ENCODE measurements at places on chromosomes 6 and 20. TPM values are rescaled to one million over a fixed set of nuclear protein-coding genes. Genes with fewer than 3 reads are reported as not detected.

DNA sequence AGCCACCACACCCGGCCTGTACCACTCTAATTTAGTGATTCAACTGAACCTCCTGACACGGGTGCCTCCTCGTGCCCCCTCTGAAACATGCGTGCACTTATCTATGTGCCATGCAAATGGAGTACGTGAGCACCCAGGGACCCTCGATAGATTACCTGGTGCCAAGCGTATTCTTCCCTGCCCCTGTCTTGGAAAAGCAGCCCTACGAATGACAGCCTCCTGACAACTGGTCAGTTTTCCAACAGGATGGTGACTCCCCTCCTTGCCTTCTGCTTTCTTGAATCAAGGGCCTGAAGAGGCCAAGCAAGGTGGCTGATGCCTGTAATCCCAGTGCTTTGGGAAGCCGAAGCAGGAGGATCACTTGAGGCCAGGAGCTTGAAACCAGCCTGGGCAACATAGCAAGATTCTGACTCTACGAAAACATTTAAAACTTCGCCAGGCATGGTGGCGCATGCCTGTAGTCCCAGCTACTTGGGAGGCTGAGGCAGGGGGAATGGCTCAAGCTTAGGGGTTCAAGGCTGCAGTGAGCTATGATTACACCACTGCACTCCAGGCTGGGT, 25.4 kb upstream of the SYNJ2 start:
- H3K4me3 ChIP-seq: no peak overlapping the region
- peaks cover 16% of the 10 kb centered on the region for H3K4me1 ChIP-seq
- peaks cover 2% of the 10 kb centered on the region for H3K27me3 ChIP-seq
- DNase-seq: no peak

DNA sequence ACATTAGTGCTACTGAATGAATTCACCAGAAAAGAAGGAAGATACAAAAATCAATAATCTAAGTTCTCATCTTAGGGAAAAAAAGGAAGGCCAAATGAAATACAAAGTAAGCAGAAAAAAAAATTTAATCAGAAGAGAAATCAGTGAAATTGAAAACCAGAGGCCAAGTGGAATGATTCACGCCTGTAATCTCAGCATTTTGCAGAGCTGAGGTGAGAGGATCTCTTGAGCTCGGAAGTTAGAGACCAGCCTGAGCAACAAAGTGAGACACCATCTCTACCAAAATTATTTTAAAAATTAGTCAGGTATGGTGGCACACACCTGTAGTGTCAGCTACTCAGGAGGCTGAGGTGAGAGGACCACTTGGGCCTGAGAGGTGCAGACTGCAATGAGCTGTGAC, 21.2 kb upstream of the ASF1A start:
- H3K36me3 ChIP-seq: no peaks in the 10 kb centered on the region
- H3K27me3 ChIP-seq: no peaks in the 10 kb centered on the region
- no peak overlapping the region for H3K27ac ChIP-seq
- no peak for DNase-seq
- H3K4me3 ChIP-seq: no peak overlapping the region
- peaks cover 5% of the 10 kb centered on the region for H3K4me1 ChIP-seq

DNA sequence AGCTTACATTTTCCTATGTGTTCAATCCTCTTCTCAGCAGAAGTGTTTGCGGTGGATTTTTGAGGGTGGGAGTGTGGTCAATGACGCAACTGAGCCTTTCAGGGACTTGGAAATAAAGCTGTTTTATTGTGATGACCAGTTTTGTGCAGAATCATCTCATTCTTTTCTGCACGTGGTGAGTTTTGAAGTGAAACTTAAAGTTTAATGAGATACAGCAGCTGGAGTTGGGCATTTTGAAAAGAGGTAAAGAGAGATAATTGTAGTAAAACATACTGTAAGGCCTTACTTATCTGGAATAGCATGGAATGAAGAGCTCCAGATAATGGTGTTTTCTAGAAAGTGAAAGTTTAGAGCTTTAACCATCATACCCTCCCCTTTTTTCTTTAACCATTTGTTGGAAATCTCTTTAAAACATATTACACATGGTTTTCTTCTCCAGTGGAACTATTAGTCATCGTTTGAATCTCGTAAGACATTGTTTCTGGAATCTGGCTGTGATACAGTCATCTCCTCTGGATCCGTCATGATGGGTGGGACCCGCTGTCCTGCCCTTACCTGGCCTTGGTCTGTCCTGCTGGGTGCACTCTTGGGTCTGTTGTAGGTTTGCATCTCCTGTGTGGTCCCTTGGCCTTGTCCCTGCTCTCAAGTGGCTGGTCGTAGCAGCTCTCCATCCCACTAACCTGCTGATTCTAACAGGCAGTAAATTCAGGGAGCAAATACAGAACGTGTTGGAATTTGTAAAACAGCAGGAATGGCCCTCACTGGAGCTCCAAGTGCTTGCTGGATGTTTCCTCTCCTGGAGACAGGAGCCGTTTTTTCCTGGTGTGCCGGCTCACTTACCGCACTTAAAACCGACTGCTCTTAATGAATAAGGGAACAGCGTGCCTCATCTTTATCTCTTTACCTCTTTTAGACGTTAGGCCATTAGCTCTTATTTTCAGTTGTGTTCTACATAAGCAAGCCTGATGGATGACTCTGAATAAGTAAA, 29.8 kb downstream of the UST start:
- H3K4me3 ChIP-seq: no peak overlapping the region
- peaks cover 53% of the 10 kb centered on the region for H3K4me1 ChIP-seq
- H3K36me3 ChIP-seq: peaks cover 12% of the 10 kb centered on the region
- no peaks in the 10 kb centered on the region for H3K27me3 ChIP-seq
- DNase-seq: no peak

DNA sequence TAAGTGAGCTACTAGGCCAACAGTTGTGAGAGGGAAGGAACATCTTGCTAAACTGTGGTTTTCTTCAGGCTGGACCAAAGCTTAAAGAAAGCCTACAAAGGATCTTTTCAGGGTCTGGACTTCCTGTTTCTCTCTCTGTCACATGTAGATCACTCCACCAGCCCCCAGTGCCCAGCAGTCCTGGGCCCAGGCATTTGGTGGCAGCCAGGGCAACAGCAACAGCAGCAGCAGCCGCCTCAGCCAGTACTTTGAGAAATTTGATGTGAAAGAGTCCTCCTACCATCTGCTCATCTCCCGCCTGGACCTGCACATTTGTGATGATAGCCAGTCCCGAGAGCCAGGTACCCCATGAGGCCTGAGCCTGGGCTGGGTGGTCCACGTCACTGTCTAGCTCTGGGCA, 44.1 kb downstream of the BLTP3A start:
- 0 out of 2 replicates have a peak, but pooled peaks cover 4% of the 10 kb centered on the region for H3K4me1 ChIP-seq
- H3K4me3 ChIP-seq: no peak overlapping the region
- DNase-seq: no peak
- H3K27ac ChIP-seq: no peak overlapping the region
- no peaks in the 10 kb centered on the region for H3K27me3 ChIP-seq

DNA sequence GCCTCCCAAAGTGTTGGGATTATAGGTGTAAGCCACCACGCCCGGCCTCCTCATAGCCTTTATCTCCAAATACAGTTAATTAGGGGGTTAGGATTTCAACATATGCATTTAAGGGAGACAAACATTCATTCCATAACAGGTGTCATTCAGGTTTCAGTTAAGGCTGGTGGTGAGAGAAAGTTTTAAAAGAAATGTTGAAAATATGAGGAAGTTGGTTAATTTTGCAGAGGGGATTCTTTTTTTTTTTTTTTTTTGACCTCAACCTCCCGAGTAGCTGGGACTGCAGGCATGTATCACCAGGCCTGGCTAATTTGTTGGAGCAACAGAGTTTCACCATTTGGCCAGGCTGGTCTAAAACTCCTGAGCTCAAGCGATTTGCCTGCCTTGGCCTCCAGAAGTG, 12.5 kb upstream of the EBF4 start:
- H3K4me3 ChIP-seq: no peak overlapping the region
- peaks cover 52% of the 10 kb centered on the region for H3K27me3 ChIP-seq
- H3K4me1 ChIP-seq: no peaks in the 10 kb centered on the region
- no peaks in the 10 kb centered on the region for H3K36me3 ChIP-seq
- DNase-seq: no peak

- H3K36me3 ChIP-seq: no peaks in the 10 kb centered on the region
- no peak for DNase-seq
- peak overlapping the region; percentile 48 for H3K4me3 ChIP-seq
- peaks cover 94% of the 10 kb centered on the region for H3K27me3 ChIP-seq
- peaks cover 51% of the 10 kb centered on the region for H3K4me1 ChIP-seq
- no peak overlapping the region for H3K27ac ChIP-seq
Measured at GRCh38 chr20:36094497-36094896, 60.0 kb upstream of the EPB41L1 start.

DNA sequence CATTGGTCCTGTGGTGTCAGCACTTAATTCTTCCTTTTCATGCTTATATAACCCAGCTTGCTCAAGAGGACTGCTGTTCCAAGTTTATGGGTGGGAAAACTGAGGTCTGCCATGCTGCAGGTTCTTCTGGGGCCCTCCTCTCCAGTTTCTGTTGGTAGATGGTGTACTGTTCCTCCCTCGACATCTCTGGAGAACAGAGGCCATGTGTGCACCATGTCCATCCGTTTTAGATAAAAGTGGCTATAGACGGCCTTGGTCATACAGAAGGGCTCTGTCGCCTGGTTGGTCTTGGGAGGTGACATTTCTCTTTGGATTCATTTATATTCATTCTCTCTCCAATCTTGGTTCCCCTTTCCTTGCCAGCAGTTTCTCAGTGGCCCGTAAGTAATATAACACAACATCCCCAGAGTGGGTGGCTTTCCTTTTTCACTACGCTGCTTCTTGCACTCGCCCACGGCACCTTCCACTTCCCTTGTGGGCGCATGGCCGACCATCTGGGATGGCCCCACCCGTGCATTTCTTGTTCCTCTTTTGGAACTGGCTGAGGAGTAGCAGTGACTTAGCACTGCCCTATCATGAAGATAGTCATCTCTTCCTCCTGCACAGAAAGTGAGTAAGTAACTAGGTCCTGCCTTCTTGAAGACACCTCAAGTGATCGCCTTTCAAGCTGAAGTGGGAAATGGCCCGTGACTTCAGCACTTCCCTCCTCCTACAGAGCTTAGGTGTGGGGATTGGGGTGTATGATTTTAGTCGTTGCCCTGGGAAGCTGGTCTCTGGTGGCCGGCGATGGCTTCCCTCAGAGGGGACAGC, 94.2 kb downstream of the RREB1 start:
- peaks cover 20% of the 10 kb centered on the region for H3K36me3 ChIP-seq
- H3K27ac ChIP-seq: no peak overlapping the region
- no peak for DNase-seq
- H3K27me3 ChIP-seq: no peaks in the 10 kb centered on the region

DNA sequence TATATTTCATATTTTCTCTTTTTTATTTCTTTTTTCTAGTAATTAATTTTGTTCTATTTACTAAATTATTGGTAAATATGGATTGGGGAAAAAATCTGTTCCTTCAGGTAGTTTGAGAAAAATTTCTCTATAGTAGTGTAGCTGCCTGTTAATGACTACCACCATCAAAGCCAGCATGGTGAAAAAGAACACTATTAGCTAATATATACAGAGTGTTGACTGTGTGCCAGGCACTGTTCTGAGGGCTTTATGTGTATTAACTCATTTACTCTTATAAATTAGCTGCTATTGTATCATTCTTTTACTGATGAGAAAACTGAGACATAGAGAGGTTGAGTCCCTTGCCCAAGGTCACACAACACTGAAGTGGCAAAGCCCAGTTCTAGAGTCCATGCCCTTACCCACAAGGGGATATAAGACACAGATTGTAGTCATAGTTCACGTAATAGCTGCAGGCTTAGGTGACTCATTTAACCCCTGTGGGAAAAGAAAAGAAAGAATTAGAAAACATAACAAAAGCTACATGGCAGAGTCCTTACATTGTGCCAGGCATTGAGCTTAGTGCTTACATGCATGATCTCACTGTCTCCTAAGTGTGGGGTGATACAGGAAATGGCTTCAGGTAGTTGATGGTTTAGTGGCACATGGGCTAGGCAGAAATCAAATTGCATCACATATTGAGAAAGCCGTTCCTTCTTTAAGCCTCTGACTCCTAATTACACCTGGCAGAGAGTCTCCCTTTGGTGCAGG, 12.2 kb upstream of the AKIRIN2 start:
- no peak overlapping the region for H3K27ac ChIP-seq
- no peaks in the 10 kb centered on the region for H3K36me3 ChIP-seq
- H3K27me3 ChIP-seq: no peaks in the 10 kb centered on the region
- peaks cover 14% of the 10 kb centered on the region for H3K4me1 ChIP-seq

- no peak for DNase-seq
- no peaks in the 10 kb centered on the region for H3K36me3 ChIP-seq
- H3K4me3 ChIP-seq: no peak overlapping the region
- peaks cover 52% of the 10 kb centered on the region for H3K27me3 ChIP-seq
- no peak overlapping the region for H3K27ac ChIP-seq
Measured at GRCh38 chr6:24330137-24330732, 27.6 kb downstream of the DCDC2 start.

DNA sequence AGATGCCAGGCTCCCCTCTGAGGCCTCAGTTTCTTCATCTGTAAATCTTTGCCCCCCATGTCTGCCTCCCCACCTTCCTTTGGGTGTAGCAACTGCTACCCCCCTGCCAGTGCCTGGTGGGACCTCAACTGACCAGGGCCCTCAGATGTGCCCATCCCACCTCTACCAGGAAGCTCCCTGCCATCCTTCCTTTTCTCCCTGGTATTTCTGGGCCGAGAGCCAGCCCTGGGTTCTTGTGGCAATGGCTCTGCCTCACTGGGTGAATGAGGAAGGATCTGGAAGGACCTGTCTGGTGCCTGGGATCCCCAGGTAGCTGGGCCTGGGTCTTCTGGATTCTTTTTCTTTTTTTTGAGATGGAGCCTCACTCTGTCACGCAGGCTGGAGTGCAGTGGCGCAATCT, 141.1 kb upstream of the RNF24 start:
- no peak overlapping the region for H3K4me3 ChIP-seq
- peaks cover 4% of the 10 kb centered on the region for H3K27me3 ChIP-seq
- H3K36me3 ChIP-seq: no peaks in the 10 kb centered on the region
- peaks cover 24% of the 10 kb centered on the region for H3K4me1 ChIP-seq
- H3K27ac ChIP-seq: no peak overlapping the region

DNA sequence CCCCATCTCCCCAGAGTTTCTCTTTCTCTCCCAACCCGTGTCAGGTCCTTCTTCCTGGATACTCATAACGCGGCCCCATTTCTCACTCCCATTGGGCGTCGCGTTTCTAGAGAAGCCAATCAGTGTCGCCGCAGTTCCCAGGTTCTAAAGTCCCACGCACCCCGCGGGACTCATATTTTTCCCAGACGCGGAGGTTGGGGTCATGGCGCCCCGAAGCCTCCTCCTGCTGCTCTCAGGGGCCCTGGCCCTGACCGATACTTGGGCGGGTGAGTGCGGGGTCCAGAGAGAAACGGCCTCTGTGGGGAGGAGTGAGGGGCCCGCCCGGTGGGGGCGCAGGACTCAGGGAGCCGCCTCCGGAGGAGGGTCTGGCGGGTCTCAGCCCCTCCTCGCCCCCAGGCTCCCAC, at the start of gene HLA-F:
TSS of gene HLA-F (plus strand) at position 173 of the 404 bp plus-strand sequence. CDS start at position 203, 30 bp downstream.
- H3K27me3 ChIP-seq: peaks cover 71% of the 10 kb centered on the region
- no peaks in the 10 kb centered on the region for H3K36me3 ChIP-seq
- peak within 1 kb of the TSS; percentile 76 for H3K4me3 ChIP-seq
- H3K4me1 ChIP-seq: 0 out of 2 replicates have a peak, but pooled peaks cover 3% of the 10 kb centered on the region
- peak; percentile 73 for DNase-seq

- no peaks in the 10 kb centered on the region for H3K36me3 ChIP-seq
- DNase-seq: no peak
- H3K4me1 ChIP-seq: peaks cover 6% of the 10 kb centered on the region
- H3K27ac ChIP-seq: no peak overlapping the region
- peaks cover 72% of the 10 kb centered on the region for H3K27me3 ChIP-seq
Measured at GRCh38 chr6:32664827-32665362, 1.6 kb downstream of the HLA-DQB1 start.

- H3K36me3 ChIP-seq: no peaks in the 10 kb centered on the region
- no peaks in the 10 kb centered on the region for H3K27me3 ChIP-seq
- H3K4me3 ChIP-seq: no peak overlapping the region
- no peak for DNase-seq
Measured at GRCh38 chr6:67889682-67889995, 745.4 kb upstream of the ADGRB3 start.

The TDRD6 gene
- 0.07 TPM for total RNA-seq

The ZSCAN23 gene
- total RNA-seq: 9.0 TPM

The TCF15 gene
- total RNA-seq: 3.8 TPM

The SRSF12 gene
- 4.0 TPM for total RNA-seq

The RPS21 gene
- 2,047 TPM for total RNA-seq

The MKKS gene
- total RNA-seq: 20.9 TPM

The HMGCLL1 gene
- total RNA-seq: 0.11 TPM
